Stimulated activated CD8-positive, alpha-beta memory T cell treated with anti-CD3 and anti-CD28 coated beads, Interleukin-7, amount 100 ng/mL, for 1 hour (primary cell): ENCODE measurements at places on chromosomes 4 and X.
A peak's percentile ranks its signal among the peaks of the same experiment; 100 is the strongest.

GRCh38 chrX:75746891-75747639, 38.0 kb downstream of the MAGEE2 start:
- DNase-seq = no peak

DNA sequence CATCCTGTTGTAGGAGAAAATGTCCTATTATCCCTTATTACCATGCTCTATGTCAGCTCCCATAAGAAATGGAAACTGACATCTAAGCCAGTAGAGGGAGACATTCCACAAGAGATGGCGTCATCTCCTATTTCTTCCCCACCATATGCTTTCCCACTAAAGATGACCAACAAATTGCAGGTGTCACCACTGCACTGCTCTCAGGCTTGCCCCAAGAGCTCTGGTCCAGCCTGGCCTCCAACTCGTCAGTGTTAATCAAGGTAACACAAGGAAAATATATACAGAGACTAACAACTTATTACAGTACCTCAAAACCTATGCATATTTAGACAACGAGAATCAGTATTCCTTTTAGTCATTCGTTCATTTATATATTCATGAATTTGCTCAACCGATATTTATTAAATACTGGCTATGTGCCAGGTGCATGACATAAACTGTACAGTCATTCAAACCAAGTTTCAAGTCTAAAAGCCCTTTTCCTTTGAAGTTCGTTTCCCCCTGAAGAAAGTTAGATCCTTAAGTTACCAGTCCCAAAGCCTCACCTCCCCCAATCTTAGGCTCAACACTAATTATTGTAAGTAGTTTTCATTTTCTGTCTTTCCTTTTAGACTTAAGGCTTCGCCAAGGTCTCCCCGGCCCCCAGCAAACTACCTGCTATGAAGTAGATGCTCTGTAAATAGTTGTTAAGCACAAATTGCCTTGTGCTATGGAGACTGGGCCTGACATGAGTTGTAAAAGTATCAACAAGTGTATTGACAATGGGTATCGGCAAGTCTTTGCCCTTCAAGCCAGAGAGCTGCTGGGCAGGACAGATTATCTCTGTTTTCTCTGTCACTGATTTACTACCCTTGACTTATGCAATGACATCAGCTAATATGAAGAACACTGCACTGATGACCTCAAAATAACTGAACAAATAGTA, 3.1 kb upstream of the FGB start:
- no peak for DNase-seq

- DNase-seq = no peak
Measured at GRCh38 chrX:153642655-153643430, 4.2 kb upstream of the DUSP9 start.

GRCh38 chrX:16772460-16772859, 13.8 kb upstream of the TXLNG start:
- no peak for DNase-seq

- DNase-seq = no peak
Measured at GRCh38 chrX:110987292-110987691, 108.7 kb upstream of the PAK3 start.

- no peak for DNase-seq
Measured at GRCh38 chr4:100360211-100360610, 157.6 kb downstream of the EMCN start.

- DNase-seq = no peak
Measured at GRCh38 chr4:139299536-139299935, 1.8 kb upstream of the NAA15 start.

GRCh38 chr4:79882806-79883205, 190.2 kb downstream of the ANTXR2 start:
- DNase-seq = no peak

GRCh38 chr4:3237712-3238560, 11.0 kb upstream of the MSANTD1 start:
- no peak for DNase-seq

- no peak for DNase-seq
Measured at GRCh38 chrX:37509349-37509748, 62.1 kb upstream of the LANCL3 start.

- no peak for DNase-seq
Measured at GRCh38 chr4:183321079-183321478, 1.0 kb upstream of the CLDN22 start.

DNA sequence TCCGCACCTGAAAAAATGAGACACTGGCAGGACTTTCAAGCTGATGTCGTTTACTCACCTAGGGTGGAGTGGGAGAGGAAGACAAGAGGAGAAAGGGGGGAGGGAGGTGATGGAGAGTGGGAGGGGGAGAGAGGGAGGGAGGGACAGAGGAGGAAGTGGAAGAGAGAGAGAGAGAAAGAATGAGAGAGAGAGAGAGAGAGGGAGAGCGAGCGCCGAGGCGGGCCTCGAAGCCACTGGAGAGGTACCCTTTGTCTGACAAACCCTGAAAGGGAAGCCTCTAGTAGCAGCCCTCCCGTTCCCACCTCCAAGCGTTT, 296 bp upstream of the ADGRL3 start:
- no peak for DNase-seq

- DNase-seq = no peak
Measured at GRCh38 chr4:7108660-7109059, 40.8 kb upstream of the GRPEL1 start.

DNA sequence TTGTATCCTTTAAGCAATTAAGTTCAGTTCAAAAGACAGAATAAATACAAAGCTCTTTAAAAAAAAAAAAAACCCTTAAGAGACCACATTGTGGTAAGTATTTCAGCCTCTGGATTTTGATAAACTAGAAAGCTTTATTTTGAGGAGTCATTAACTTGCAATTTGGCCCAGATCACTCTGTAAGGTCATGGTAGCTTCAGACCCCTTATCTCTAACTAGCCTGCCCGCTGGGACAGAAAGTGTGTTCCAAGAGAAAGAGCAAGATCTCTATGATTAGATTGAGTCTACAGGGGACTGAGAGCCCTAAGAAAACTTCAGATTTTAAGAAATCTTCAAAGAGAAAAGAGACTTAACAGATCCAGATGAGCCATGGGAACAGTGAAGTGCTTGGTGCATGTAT, 45.6 kb downstream of the GALNT7 start:
- no peak for DNase-seq

- DNase-seq = no peak
Measured at GRCh38 chr4:185304944-185305690, 90.6 kb downstream of the LRP2BP start.

- no peak for DNase-seq
Measured at GRCh38 chrX:7214251-7214650, 66.3 kb upstream of the PUDP start.

GRCh38 chr4:1783015-1783414, 10.1 kb upstream of the FGFR3 start:
- DNase-seq = no peak

- DNase-seq = no peak
Measured at GRCh38 chr4:13516315-13516860, 27.9 kb downstream of the NKX3-2 start.

DNA sequence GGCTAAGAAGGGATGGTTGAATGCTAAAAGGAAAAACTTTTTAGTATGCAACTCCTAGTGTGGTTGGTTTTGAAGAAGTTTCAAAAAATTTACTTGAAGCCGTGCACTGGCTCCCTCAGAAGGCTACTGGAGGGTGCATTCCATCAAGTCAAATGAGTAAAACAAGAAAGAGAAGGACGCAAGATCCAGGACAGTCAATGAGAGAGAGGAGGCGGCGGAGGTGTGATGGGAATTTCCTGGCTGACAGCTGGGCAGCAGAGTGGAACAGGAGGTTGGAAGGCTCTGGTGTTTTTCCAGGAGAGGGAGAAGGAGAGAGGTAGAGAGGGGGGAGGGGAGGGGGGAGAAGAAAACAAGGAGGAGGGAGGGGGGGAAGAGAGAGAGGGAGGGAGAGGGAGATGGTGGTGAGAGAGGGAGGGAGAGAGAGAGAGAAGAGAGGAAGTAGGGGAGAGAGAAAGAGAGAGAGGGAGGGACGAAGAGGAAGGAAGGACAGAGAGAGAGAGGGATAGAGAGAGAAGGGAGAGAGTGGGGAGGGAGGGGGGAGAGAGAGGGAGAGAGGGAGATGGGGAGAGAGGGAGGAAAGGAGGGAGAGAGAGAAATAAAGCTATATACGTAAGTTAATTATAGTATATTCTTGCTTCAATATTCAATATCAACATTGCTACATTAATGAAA, 126.4 kb downstream of the SH3KBP1 start:
- DNase-seq = no peak

DNA sequence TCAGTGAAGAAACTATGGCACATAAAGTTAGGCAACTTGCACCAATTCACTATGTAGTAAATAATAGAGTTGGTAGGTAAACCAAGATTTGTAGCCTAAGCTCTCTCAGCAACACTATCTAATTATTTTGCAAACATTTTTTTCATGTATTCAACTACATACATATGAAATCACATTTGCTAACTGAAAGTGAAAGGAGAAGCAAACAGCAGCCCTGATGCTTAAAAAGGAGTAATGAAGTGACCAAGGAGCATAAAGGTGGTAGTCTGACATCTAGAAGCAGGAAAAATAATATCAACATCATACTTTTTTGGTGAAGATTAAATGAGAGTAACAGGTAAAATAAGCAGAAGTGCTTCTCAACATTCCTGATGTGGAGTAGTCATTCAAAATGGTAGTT, 603.7 kb downstream of the GRXCR1 start:
- DNase-seq = no peak

DNA sequence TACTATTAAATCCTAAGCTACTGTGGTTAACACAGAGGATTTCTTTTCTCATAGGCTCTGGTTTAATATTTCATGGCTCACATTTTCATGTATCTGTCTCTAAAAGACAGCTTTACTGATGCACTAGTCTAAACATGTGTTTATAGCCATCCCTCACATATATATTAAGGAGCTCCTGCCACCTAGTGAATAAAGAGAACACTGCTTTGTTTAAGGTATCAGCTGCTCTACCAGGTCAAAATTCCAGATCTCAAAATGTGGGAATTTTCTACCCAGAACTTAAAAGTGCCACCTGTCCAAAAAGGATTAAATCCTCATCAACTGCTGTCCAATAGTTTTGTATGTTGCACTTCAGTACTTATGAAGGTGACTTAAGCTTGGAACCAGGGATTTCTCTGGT, 188.5 kb upstream of the TEX13C start:
- no peak for DNase-seq

DNA sequence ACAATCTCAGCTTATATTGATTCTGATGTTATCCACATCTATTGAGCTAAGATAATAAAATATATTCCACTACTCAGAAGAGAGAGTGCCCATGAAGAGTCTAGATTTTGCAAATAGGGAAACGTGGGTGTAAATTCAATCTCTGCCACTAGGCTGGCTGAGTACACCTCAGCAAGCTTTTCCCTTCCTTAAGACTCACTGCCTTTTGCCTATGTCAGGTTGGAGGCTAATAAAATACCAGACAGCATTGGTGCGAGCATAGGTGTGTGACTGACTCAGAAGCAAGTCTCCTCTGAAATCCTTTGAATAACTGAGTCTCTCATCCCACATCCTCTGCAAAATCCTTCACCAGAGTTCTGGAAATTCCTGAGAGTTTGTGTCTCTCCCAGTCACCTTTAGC, 405.4 kb upstream of the CPEB2 start:
- DNase-seq = no peak

GRCh38 chrX:11364835-11365234, 71.6 kb downstream of the AMELX start:
- DNase-seq = no peak

DNA sequence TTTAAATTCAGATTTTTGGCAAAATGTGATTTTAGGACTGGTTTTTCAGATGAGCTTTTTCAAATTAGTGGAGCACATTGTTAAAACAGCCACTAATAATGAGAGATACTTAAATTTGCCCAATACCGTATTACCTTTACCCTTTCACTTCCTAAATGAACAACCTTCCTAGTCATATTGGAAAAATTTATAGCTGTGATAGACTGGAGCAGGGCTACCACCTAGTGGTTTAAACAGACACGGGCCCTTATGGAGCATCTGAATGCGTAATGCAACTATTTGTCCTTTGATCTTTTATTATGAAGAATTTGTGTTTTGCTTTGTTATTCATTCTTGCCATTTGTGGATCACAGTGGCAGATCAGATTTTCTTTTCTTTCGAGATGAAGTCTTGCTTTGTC, 72.7 kb downstream of the KDM6A start:
- no peak for DNase-seq

DNA sequence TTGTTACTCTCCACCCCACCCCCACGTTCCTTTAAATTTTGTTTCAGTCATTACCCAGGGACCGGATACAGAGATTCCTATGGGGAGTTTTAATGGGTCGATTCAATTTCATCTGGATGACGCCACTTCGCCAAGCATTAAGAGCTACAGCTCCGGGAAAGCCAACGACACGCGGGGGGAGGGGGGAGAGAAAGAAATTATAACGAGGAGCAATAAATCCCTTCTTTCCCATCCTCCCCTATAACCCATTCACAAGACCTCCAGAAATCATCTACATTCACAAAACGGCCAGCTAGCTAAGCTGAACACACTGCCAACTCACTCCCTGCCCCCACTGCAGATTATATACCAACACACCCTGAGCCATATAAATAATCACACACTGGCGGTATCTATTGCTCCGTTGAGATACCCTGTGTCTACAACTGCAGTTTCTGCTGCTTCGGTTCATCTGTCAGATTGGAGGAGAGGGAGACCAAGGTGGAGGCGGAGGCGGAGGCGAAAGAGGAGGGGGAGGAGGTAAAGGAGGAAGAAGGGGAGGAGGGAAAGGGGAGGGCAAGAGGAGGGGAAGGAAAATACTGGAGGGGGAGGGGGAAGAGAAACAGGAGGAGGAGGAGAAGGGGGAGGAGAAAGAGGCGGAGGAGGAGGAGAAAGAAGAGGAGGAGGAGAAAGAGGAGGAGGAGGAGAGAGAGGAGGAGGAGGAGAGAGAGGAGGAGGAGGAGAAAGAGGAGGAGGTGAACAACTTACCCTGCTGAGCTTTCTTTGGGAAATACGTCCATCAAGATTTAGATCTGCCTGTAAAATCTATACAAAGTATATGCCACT, 113.9 kb upstream of the VAMP7 start:
- DNase-seq = no peak

DNA sequence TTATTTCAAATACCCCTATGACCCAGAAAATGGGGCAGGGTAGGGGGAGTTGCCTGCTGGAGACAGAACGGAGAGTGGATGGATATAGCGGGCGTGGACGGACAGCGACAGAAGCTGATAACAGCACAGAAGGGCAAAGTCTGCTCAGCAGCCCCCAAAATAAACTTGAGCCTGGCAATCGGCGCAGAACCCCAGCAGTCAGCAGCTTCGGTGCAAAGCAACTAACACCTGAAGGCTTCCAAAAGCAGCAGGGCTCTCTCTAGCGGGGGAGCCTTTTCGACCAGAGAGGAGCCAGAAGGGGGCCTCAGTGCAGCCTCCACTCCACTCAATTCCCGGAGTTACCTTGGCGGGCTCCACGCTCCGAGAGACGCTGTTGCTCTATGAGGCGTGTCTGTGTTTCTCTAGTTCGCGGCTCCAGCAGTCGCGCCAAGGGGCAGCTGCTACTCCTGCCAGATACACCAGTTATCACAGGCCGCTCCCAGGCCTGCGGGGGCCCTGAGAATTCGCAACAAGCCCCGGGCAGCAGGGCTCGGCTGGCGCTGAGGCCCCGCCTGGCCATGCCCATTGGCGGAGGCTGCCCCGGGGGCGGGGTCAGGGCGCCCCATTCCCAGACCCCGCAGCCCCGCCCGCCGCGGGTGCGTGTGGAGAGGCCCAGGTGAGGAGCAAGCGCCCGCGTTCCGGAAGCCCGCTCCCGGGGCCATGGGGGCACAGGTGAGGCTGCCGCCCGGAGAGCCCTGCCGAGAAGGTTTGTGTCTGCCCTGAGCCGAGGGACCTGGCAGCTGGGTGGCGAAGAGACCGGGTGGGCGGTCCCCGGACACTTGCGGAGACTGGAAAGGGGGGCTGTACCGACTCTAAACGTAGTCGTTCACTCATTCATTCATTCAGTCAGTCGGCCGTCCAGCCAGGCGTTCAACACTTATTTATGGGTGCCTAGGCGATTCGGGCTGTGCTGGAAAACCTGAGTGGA, at the start of the genes CNGA1 and NIPAL1:
Gene CNGA1, minus strand, starts transcription at position 541 of the 967 bp plus-strand sequence. CDS start 63,992 bp downstream, outside the sequence.
Gene NIPAL1, plus strand, starts transcription at position 632 of the 967 bp plus-strand sequence. Its CDS starts 68 bp downstream, at position 700.
- peak; percentile 35 for DNase-seq
